Activated T-cell treated with anti-CD3 and anti-CD28 coated beads, Interleukin-2, amount 50 U/mL, for 72 hours (primary cell): ENCODE measurements at places on chromosomes 11 and 22. TPM values are rescaled to one million over a fixed set of nuclear protein-coding genes. Genes with fewer than 3 reads are reported as not detected.

LGR4 gene
- total RNA-seq: 0.05 TPM

OLFML1 gene
- not detected for total RNA-seq

- H3K27ac ChIP-seq: no peak overlapping the region
- no peaks in the 10 kb centered on the region for H3K36me3 ChIP-seq
- DNase-seq: no peak
- no peak overlapping the region for H3K4me3 ChIP-seq
Observed at GRCh38 chr11:125299061-125299615, 134.6 kb downstream of the PKNOX2 start.

DNA sequence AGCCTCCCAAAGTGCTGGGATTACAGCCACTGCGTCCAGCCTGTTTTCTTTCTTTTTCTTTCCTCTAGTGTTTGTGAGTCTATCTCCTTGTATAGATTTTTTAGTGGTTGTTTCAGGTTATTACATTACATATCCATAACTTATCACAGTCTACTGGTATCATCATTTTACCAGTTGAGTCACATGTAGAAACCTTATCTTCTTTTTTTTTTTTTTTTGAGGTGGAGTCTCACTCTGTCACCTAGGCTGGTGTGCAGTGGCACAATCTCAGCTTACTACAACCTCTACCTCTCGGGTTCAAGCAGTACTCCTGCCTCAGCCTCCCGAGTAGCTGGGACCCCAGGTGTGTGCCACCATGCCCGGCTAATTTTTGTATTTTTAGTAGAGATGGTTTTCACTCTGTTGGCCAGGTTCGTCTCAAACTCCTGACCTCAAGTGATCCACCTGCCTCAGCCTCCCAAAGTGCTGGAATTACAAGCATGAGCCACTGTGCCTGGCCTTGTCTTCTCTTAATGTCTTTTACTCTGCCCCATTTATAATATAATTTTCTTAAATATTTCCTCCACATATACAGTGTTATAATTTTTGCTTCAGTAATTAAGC is 11.0 kb downstream of the CDC45 start:
- no peaks in the 10 kb centered on the region for H3K27me3 ChIP-seq
- H3K36me3 ChIP-seq: peaks cover 51% of the 10 kb centered on the region
- DNase-seq: no peak
- H3K27ac ChIP-seq: peak overlapping the region; percentile 2
- H3K4me1 ChIP-seq: peaks cover 41% of the 10 kb centered on the region
- H3K4me3 ChIP-seq: no peak overlapping the region

GRCh38 chr11:117663821-117664220 is 133.2 kb downstream of the DSCAML1 start:
- H3K4me3 ChIP-seq: no peak overlapping the region
- no peak for DNase-seq
- no peak overlapping the region for H3K27ac ChIP-seq

DNA sequence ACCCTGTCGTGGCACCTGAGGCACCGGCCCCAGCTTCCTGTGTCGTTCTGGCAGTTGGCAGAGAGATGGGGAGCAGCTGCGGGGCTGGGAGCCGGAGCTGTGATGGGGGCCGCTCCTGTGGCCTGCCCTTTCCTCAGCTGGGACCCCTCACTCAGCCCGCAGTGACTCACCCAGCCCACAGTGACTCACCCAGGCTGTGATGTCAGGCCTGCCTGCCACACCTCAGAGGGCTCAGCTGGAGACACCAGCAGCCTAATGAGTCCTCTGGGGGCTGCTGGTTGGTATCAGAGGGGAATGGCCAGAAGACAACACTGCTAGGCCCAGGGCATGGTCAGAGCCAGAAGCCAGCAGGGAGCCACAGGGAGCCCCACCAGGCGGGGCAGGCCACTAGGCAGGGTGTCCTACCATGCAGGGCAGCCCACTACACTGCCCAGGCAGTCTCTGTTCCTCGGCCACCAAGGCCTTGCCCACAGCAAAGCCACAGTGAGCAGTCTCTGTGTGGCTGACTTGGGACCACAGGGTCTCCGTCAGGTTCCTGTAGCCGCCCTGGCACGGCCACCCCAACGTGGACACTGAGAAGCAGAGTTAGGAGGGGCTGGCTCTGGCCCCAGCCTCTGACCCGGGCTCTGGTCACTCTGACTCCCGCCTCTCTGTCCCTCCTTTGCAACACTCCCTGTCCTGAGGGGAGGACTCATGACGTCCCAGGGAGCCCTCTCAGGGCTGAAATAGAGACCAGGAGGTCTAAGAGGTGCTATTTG is 4.2 kb upstream of the FXYD2 start:
- H3K4me3 ChIP-seq: peak overlapping the region; percentile 72
- peak overlapping the region; percentile 71 for H3K27ac ChIP-seq
- no peaks in the 10 kb centered on the region for H3K27me3 ChIP-seq
- H3K4me1 ChIP-seq: peaks cover 63% of the 10 kb centered on the region

- DNase-seq: no peak
- H3K4me3 ChIP-seq: peak overlapping the region; percentile 24
- H3K27me3 ChIP-seq: peaks cover 24% of the 10 kb centered on the region
- H3K27ac ChIP-seq: no peak overlapping the region
Observed at GRCh38 chr11:76424891-76425290, 19.9 kb upstream of the EMSY start.

MUC2 gene
- not detected for total RNA-seq

- no peak for DNase-seq
- no peaks in the 10 kb centered on the region for H3K36me3 ChIP-seq
- no peak overlapping the region for H3K4me3 ChIP-seq
- H3K27me3 ChIP-seq: peaks cover 7% of the 10 kb centered on the region
- H3K4me1 ChIP-seq: no peaks in the 10 kb centered on the region
- H3K27ac ChIP-seq: no peak overlapping the region
Observed at GRCh38 chr11:70552167-70553150, 154.1 kb downstream of the CTTN start.

CASP5 gene
- total RNA-seq: not detected

DNA sequence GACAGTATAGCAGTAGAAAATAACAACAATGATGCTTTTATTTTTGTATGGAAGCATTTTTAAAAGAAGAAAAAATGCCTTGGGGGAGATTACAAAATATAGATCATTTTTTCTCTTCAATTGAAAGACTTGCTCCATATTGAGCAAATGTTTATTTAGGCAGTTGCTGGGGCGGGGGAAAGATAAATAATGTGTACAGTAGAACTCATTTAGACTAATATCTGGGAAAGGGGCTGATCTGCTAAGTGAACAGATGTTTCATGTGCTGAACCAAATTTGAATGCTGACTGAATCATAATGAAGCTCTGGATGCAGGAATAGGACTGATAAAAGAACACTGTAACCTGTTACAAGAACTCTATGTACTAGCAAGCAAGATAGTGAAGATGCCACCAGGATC is 457.1 kb upstream of the TENM4 start:
- H3K4me1 ChIP-seq: no peaks in the 10 kb centered on the region
- no peaks in the 10 kb centered on the region for H3K27me3 ChIP-seq
- no peak overlapping the region for H3K27ac ChIP-seq
- no peaks in the 10 kb centered on the region for H3K36me3 ChIP-seq
- H3K4me3 ChIP-seq: no peak overlapping the region

DNA sequence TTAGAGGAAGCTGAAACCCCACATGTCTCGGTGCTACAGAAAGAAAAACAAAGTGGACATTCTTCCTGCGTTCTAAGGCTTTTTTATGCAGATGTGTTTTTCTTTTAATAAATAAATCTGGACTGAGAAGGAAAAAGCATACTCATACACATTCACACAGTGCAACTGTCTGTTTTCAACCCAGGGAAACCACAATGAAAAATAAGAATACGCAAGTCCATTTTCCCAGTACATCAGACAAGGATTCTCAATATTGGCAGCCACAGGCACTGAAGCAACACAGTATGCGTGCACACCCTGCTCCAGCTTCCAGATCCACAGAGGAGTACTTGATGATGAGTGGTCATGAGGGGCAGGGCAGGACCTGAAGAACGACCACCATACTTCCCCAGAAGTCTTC is 86.9 kb downstream of the ETS1 start:
- H3K27ac ChIP-seq: peak overlapping the region; percentile 97
- no peak for DNase-seq
- H3K27me3 ChIP-seq: no peaks in the 10 kb centered on the region
- peaks cover 35% of the 10 kb centered on the region for H3K36me3 ChIP-seq

- no peaks in the 10 kb centered on the region for H3K4me1 ChIP-seq
- peaks cover 7% of the 10 kb centered on the region for H3K27me3 ChIP-seq
- H3K36me3 ChIP-seq: no peaks in the 10 kb centered on the region
- no peak overlapping the region for H3K27ac ChIP-seq
Observed at GRCh38 chr11:19419808-19420207, 179.1 kb upstream of the E2F8 start.

MS4A8 gene
- not detected for total RNA-seq

YPEL1 gene
- total RNA-seq: 4.4 TPM

CD6 gene
- total RNA-seq: 313 TPM

GRCh38 chr22:49962012-49962750 is 1.6 kb downstream of the PIM3 start:
- peak overlapping the region; percentile 96 for H3K4me3 ChIP-seq
- peaks cover 49% of the 10 kb centered on the region for H3K4me1 ChIP-seq
- H3K27ac ChIP-seq: peak overlapping the region; percentile 92

DNA sequence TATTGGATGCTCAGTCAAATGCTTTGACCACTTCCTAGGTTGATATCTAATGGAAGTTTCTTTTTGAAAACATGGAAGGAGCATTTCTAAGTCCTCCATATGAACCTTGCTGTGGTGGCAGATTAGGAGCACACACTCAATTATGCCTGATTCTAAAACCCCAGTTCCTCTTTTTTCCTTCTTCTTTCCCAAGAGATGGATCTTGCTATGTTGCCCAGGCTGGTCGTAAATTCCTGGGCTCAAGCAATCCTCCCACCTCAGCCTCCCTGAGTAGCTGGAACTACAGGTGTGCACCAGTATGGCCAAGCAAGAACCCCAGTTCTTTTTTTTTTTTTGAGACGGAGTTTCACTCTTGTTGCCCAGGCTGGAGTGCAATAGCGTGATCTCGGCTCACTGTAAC is 3.0 kb downstream of the LYVE1 start:
- DNase-seq: no peak
- no peaks in the 10 kb centered on the region for H3K27me3 ChIP-seq

KRTAP5-8 gene
- total RNA-seq: not detected

KRTAP5-9 gene
- not detected for total RNA-seq

ZNHIT2 gene
- 10.4 TPM for total RNA-seq

DNA sequence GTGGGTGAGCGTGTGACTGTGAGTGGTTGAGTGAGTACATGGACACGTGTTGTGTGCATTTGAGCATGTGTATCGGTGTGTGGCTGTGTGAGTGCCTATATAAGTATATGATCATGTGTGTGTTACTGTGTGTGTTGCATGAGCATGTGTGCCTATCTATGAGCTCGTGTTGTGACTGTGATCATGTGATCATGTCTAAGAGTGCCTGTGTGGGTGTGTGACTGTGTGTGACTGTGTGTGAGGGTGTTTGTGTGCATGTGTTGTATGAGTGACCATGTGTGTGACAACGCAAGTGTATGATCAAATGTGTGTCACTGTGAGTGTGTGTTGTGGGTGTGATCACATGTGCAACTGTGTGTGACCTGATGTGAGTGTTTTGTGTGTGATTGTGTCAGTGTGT is 88.8 kb downstream of the UBASH3B start:
- H3K4me3 ChIP-seq: no peak overlapping the region
- no peaks in the 10 kb centered on the region for H3K4me1 ChIP-seq
- no peak for DNase-seq
- no peak overlapping the region for H3K27ac ChIP-seq

DNA sequence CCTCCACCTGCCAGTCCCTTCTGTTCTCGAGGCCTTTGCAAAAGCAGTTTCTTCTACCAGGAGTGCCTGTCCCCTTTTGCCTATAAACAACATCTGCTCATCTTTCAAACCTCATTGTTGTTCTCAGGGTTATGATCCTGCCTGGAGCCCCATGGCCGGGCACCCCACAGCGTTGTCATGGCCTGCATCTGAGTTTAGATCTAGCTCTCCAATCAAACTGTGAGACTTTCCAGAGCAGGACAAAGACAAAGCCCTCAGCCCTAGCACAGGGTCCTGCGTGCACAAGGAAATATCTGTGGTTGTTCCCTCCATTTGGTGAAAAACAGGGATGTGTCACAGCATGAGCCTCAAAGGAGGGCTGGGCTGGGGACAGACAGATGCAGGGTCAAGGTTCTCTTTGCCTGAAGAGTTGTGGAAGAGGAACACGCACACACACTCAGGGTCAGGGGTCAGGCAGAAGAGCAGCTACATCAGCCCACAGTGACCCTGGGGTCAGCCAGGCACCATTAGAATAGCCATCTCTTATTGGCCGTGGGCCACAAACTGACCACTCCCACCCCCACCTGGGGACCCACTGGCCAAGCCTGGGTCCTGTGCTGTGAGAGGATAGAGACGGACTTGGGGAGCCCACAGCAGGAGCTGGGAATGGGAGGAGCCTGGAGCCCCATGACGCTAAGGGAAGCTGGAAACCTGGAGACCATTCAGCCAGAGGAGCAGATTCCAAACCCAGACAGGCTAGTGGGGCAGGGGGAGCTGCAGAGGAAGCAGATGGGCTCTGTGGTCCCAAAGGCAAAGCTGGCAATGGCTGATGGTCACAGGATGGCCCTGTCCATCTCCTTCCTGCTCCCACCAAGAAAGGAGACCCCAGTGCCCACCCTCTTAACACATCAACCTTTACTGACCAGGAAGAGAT is 99.4 kb downstream of the PDE2A start:
- no peak overlapping the region for H3K4me3 ChIP-seq
- no peaks in the 10 kb centered on the region for H3K36me3 ChIP-seq
- H3K4me1 ChIP-seq: peaks cover 19% of the 10 kb centered on the region
- no peak overlapping the region for H3K27ac ChIP-seq
- H3K27me3 ChIP-seq: peaks cover 31% of the 10 kb centered on the region
- no peak for DNase-seq

DNA sequence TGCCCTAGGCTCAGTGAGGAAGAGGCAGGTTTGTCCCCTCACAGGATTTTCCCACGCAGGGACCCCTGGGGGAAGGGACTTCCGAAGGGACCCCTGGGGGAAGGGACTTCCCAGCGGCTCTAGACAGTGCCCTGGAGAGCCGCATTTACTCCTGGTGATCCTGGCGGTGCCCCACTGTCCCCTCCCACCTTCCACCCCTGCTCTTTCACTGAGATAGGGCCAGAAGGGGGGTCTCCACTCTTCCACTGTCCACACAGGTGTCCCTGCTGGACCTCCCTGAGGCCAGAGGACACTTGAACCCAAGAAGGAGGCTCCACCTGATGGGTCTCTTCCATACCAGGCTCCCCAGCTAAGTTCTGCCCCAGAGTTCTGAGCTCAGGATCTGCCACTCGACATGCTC is 1333.9 kb downstream of the BRD1 start:
- DNase-seq: no peak
- peaks cover 26% of the 10 kb centered on the region for H3K27me3 ChIP-seq
- no peak overlapping the region for H3K27ac ChIP-seq
- H3K4me1 ChIP-seq: no peaks in the 10 kb centered on the region

GRCh38 chr22:46654927-46655595 is 34.9 kb downstream of the GRAMD4 start:
- H3K27ac ChIP-seq: no peak overlapping the region
- H3K36me3 ChIP-seq: no peaks in the 10 kb centered on the region
- H3K4me3 ChIP-seq: no peak overlapping the region
- no peak for DNase-seq
- peaks cover 35% of the 10 kb centered on the region for H3K4me1 ChIP-seq

- peaks cover 27% of the 10 kb centered on the region for H3K4me1 ChIP-seq
- peak overlapping the region; percentile 73 for H3K27ac ChIP-seq
- peaks cover under 1% of the 10 kb centered on the region for H3K36me3 ChIP-seq
Observed at GRCh38 chr22:37566903-37567798, 6.9 kb downstream of the CDC42EP1 start.

PATE4 gene
- total RNA-seq: not detected

MS4A6E gene
- not detected for total RNA-seq

- H3K27ac ChIP-seq: no peak overlapping the region
- H3K4me3 ChIP-seq: no peak overlapping the region
- H3K4me1 ChIP-seq: no peaks in the 10 kb centered on the region
- DNase-seq: no peak
- no peaks in the 10 kb centered on the region for H3K36me3 ChIP-seq
- H3K27me3 ChIP-seq: peaks cover 10% of the 10 kb centered on the region
Observed at GRCh38 chr11:12531681-12532080, 142.5 kb upstream of the TEAD1 start.
